ENCODE measurements at places on chromosomes 7 and 10.

DNA sequence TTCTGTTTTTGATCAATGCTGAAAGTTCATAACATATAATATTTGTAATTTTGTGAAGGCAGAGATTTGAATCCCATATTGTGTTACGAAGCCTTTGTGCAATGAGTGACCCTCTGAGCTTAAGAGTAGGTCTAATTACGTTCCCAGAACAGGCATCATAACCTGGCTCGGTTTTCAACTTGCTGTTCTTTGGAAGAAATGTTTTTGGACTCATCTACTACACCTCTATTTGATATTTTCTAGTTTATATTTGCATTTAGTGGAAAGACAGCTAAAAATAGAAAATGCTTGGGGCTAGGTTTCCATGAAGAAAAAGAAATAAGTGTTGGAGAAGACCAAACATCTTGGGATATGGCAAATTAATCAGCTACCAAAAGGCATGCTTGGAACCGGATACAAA is 234.8 kb downstream of the AGMO start:
- DNase-seq: no peak

DNA sequence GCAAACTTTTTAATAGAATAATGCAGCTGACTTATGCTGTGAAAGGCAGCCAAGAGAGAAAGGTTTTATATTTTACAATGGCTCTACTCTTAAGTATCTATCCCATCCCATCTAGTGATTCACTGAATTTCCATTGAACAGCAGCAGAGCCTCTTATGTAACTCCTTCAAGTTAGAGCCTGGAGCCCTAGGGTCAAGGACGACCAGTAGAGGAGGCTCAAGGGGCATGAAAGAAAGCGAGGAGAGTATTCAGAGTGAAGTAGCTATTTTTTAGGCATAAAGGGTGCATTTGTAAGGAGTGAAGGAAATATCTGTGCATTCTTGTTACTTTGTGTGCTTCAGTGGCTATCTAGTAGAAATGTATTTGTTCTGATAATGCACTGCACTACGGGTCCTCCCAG is 180.2 kb upstream of the TPK1 start:
- no peak for DNase-seq

DNA sequence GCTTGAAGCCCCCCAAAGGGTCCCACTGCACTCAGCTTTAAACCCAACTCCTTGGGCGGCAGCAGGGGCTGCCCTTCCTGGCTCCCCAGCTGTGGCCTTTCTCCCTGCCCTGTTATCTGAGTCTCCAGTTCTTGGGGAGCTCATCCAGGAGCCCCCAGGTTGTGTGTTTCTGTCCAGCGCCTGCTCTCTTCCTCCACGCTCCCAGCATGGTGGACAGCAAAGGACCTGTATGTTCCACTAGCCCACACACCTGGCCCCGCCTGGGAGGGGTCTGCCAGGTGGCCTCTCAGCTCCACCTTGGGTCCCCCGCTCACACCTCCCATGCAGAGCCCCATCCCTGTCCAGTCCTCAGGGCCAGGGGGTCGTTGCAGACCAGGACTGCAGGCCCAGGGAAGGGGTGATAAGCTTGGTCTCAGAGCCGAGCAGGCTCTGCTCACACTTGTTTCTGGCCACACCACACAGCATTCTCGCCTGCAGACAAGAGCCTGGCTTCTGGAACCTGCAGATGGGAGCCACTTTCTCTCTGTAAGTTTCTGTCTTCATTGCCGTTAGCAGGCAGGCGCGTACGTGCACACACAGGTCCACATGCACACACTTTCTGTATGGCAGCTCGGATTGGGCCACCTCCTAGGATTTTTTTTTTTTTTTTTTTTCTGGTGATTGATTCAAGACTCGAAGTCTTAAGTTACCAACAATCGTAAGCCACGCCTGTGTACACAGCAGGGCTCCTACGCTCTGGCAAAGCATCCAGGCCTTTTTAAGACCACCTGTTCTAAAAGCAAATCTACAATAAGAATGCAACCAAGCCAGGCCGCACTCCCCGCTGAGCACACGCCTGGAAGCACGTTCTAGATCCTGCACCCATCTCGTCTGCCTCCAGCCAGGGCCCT is 104.6 kb downstream of the CYTH3 start:
- no peak for DNase-seq

- DNase-seq: no peak
Observed at GRCh38 chr10:106216085-106216484, 948.4 kb downstream of the SORCS1 start.
